Activated CD4-positive, alpha-beta T cell treated with anti-CD3 and anti-CD28 coated beads for 36 hours (primary cell): ENCODE measurements at places on chromosomes 12 and 14.
A peak's percentile ranks its signal among the peaks of the same experiment; 100 is the strongest.

DNA sequence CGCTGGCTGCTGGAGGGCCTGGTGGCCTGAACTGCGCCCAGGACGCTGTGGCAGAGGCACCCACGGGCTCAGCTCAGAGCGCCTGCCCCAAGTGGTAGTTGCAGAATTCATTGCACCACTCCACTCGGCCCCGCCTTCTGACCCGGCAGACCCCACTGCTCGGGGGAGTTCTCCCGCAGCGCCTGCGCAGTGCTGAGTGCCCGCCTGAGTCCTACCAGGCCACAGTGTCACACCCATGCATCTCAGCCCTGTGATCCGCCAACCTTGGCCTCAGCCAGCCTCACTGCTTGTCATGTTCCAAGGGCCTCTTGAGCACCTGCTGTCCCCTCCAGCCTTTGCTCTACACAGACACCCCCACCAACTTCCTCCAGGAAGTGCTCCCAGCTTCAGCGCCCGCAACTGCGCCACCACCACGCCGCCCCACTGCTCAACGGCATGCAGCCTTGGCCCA lies 12.2 kb downstream of the DEGS2 start:
- peak; percentile 65 for DNase-seq

DNA sequence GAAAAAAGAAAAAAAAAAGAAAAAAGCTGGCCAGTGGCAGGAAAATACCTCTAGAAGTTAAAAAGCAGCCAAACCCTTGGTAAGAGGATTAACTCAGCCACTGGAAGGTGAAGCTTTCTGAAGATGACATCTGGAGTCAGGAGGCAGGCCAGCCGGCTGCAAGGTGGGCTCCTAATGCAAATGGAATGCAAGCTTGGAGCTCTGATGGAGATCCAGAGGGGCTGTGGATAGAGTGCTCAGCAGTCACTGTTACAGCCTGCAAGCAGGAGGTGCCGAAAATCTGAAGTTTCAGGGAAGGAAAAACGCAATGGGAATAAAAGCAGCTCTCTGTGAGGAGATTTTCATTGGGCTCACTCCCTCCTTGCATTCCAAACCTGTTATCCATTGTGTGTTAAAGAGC lies 41.0 kb downstream of the GSC start:
- no peak for DNase-seq

DNA sequence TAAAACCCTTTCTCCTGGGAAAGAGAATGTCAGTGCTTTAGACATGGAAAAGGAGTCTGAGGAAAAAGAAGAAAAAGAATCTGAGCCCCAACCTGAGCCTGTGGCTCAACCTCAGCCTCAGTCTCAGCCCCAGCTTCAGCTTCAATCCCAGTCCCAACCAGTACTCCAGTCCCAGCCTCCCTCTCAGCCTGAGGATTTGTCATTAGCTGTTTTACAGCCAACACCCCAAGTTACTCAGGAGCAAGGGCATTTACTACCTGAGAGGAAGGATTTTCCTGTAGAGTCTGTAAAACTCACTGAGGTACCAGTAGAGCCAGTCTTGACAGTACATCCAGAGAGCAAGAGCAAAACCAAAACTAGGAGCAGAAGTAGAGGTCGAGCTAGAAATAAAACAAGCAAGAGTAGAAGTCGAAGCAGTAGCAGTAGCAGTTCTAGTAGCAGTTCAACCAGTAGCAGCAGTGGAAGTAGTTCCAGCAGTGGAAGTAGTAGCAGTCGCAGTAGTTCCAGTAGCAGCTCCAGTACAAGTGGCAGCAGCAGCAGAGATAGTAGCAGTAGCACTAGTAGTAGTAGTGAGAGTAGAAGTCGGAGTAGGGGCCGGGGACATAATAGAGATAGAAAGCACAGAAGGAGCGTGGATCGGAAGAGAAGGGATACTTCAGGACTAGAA lies 6.1 kb downstream of the PNN start:
- DNase-seq, result no peak

DNA sequence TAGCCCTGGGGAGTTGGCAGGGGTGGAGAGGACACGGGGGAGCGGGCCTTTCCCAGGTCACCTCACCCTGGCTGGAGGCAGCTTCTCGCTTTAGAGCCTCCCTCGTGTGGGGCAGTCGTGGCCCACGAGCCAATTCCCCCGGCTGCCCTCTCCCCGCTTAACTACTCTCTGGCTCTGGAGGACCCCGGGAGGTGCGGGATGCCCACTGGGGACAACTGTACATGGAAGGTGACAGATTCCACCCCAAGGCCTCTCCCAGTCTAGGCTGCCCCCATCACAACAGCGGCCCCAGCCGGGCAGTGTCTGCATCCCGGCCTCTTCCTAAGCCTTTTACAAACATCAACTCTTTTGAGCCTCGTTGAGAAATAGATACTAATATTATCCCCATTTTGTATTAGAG lies 78.1 kb downstream of the KIF26A start:
- no peak for DNase-seq

- peak; percentile 57 for DNase-seq
Observed at GRCh38 chr14:104770851-104771272, 17.9 kb downstream of the SIVA1 start.

DNA sequence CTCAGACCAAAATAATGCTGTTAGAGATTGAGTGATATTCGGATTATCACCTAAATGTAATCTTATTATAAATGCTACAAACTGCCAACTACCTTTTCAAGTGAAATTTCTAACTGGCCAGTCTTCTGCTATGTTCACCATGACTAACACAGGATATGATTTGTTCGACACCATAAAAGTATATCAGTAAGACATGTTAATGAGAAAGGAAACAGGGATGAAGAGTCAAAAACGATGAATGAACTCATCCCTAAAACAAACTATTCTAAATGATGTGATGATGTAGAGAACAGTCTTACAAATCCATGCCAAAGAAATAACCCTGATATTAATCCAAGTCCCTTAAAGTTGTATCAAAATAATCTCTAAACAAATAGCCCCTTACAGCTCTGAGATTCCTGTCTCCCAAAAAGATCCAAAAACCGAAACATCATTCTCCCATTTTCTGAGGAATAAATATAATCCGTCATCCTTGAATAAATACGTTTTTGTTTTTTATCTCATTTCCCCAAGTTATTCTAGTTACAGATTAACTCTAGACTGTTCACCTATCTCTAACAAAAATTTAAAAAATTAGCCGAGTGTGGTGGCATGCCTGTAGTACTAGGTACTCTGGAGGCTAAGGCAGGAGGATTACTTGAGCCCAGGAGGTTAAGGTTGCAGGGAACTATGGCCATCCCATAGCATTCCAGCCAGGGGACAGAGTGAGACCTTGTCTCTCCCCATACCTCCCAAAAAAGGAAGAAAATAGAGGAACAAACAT lies 9.1 kb downstream of the SCAF11 start:
- no peak for DNase-seq

GRCh38 chr12:67442347-67442841 lies 173.2 kb downstream of the CAND1 start:
- DNase-seq, result no peak

- no peak for DNase-seq
Observed at GRCh38 chr12:44509471-44509870, 366.6 kb downstream of the NELL2 start.

DNA sequence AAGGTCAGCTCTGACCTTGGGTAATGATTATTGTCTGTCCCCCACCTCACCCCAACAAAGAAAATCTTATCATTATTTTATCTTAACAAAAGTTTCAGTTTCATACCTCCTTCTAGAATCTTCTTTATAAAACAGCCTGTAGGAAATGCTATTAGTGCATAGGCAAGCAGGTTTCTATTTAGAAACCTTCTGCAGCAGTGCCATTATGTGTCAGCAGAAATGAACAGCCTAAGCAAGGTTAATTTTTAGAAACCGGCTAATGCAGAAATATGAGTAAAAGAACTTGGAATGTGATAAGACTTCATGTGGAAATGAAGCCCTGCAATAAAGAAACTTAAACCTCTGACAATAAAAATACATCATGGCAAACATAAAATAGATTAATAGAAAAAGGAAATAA lies 814.4 kb downstream of the FSCB start:
- DNase-seq, result no peak

DNA sequence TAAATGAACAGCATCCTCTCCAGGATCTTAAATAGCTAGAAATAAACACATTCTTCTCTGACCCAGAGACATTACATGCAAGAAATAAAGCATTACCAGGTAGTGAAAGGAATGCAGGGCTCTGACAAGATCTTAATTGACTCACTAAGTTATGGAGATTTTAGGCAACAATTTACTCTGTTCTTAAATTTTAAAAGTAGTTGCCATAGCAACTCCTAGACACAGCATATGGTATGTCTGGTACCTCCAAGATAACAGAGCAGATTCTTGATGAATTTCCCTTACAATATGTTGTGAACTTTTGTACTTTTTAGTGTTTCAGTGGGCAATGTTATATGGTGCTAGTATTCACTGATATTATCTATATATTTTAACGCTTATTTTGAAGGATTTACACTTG lies 76.7 kb upstream of the G2E3 start:
- no peak for DNase-seq

- no peak for DNase-seq
Observed at GRCh38 chr12:124923905-124924734, 9.7 kb upstream of the UBC start.

DNA sequence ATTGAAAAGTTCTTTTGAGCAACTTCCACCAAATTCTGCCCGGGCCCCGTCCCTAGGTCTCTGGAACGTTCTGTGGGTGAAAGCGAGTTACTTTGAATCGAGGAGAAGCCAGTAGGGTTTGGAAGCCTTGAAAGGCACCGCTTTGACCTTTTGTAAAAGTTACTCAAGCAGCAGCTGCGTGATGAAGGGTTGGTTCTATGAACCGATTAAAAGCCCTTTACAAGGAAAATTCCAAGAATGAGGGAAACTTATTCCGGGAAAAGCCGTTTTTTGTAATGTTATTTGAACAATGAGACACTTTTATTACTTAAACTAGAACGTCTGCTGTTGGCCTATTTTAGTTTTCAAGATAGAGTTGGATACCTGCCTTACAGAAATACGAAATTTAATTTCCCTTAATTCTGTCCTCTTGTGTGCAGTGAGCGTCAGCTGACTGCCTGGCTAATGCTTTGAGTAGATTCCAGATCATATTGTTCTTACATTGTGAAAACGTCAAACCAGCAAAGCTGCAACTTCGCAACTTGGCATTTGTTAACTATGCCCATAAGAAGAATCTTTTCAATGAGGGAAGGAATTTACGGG lies 906 bp downstream of the LARP4 start:
- DNase-seq, result peak; percentile 24

DNA sequence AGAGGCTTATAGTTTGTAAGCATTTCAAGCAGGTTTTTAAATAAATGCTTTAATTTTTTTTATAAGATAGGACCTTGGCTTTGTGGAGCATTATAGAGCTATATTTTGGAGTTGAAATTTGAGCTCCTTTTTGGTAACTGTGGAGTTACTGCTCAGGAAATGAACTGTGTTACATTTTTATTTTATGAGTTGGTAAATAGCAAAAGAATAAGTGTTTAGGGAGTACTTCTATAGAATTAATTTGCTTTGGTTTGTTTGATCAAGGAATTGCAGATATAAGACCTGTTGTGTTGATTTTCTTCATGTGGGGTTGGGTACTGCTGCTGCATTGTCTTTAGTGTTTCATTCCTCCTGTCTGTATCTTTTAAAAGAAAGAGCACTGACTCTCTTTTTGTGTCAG lies 3.5 kb downstream of the ATP2A2 start:
- no peak for DNase-seq

DNA sequence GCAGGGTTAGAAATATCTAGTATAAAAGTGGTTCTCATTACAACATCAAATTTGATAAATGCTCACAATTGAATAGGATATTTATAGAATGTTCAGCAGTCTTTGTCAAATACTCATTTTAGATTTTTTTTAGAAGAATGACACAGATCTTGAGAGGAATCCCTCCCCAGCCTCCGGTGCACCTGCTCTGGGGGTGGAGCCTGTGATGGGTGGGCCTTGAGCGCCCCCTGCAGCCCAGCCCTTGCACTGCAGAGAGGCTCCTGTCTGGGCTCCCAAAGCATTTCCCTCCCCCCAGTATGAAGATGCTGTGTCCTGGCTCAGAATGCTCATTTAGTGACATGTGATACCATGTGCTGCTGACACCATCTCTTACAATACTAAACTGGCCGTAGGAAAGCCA lies 792.3 kb downstream of the TMEM121 start:
- DNase-seq, result peak; percentile 83

DNA sequence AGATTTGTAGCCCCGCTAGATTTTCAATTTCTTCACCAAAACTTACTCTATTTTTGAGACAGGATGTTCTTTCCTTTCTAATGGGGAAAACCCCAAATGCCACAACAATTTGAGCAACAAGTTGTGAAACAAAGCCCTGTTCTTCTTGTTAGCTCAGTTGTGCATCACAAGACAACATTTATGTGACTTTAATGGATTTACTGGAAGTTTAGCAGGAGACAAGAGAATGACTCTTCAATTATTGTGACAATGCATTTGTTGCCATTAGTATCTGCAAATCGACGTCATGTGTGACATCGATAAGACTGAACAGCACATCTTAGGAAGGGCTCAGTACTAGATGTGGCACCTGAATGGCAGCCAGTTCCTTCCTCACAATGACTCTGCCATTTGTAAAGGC lies 1028.9 kb upstream of the TMEM132C start:
- DNase-seq, result no peak

GRCh38 chr12:126219139-126219538 lies 1153.9 kb downstream of the AACS start:
- DNase-seq, result no peak

- DNase-seq, result peak; percentile 87
Observed at GRCh38 chr12:71685914-71686657, at the start of gene TMEM19. Gene TMEM19, plus strand, starts transcription at chr12:71686082. Its CDS starts 599 bp downstream, at chr12:71686681.

DNA sequence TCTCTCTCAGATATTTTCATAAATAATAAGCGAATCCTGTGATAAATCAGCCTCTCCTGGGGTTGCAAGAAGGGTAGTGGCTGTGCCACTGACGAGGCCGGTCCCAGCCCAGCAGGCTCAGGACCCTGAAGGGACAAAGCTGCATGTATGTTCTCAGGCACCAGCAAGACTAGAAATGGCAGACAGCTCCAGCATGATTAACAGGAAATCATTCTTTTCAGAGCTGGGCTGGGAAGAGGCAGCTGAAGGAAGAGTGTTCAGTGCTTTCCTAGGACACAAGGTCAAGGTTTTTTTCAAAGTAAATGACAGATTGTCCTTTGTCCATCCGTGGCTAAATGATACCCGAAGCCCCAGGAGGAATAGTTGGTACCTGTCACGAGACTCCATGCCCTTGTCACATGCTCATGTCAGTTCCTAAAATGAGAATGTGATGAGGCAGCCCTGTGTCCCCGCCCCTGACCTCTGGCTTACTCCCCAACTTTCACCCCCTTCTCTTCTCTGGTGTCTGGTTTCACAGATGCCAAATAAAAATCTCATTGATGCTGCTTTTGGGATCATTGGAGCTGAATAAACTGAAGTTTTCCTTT lies 65.1 kb downstream of the PPP1R36 start:
- no peak for DNase-seq
